ENCODE measurements at places on chromosomes 16 and 17.

- no peak for DNase-seq
Observed at GRCh38 chr17:74089380-74089779, 114.1 kb upstream of the RPL38 start.

DNA sequence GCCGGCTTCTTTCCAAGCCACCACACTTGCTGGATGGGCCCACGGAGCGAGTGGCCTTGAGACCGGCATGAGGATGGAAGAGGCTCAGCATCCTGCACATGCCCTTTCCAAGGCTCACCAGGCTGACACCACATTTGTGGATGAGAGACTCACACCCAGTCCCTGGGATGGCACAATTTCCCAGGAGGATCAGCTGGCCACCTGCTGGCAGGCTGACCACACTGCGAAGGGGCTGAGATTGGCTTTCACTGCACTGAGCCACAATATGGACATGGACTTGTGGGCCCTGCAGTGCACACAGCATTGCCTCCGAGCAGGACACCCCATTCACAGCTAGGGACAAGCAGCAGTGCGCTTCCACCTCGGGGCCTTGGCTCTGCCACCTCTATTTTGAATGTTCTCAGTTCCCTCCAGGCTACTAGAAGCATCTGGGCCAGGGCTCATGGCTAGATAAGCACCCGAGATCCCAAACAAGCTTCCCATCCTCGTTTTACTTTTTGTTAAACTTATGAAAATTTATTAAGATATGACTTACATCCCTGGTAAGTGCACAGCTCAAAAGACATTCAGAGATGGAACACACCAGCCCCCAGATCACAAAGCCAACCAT, 25.3 kb upstream of the KSR1 start:
- no peak for DNase-seq

DNA sequence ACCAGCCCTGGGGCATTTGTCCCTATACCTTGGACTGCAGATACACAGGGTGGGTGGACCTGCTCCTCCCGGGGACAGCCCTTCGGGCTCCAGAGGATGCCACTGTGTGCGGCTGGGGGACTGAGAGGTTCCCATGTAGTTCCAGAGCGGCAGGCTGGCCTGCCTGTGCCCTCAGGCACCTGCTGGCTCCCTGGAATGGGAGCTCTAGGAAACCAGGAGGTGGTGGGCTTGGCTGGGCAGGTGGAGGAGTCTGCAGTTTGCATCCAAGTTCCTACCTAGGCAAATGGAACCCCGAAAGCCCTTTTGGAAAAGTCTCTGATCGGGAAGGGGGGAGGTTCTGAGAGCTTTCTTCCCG, 982 bp downstream of the DBNDD1 start:
- DNase-seq, result no peak

- no peak for DNase-seq
Observed at GRCh38 chr17:78227455-78227916, 3.9 kb upstream of the TMEM235 start.

- no peak for DNase-seq
Observed at GRCh38 chr16:50121721-50122445, 31.2 kb upstream of the TENT4B start.

GRCh38 chr16:70434484-70435260, 4.2 kb downstream of the ST3GAL2 start:
- DNase-seq, result no peak

DNA sequence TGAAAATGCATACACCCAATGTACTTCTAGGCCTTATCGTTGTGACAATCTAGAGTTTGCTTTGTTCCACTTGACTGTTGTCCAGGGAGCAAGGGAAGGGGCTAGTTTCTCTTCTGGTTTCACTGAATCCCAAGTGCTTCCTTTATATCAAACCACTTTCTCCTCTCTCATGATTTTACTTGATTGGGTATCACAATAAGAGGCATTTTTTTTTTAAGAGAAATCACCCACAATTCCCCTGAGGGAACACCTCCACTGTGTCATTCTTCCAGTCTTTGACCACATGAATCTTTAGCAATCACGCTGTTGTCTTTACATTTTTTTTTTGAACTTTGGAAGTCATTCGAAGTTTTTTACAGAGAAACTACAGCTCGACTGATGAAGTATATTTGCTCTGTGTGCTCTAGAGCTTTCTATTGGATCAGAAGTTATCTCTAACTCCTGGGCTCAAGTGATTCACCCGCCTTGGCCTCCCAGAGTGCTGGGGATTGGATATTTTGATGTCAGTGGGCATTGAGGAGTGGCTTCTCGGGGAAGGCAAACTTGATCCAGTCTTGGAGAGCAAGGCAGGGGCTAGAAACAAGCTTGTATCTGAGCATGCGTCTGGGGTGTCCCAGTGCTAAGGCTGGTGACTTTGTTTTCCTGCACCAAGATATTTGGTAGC, 3.0 kb downstream of the CDH1 start:
- no peak for DNase-seq

- DNase-seq, result no peak
Observed at GRCh38 chr16:75244225-75244809, 7.1 kb downstream of the BCAR1 start.

Measured in activated naive CD4-positive, alpha-beta T cell (primary cell).